NCI-H526 (cell line): ENCODE measurements at places on chromosomes 1 and 21.

DNA sequence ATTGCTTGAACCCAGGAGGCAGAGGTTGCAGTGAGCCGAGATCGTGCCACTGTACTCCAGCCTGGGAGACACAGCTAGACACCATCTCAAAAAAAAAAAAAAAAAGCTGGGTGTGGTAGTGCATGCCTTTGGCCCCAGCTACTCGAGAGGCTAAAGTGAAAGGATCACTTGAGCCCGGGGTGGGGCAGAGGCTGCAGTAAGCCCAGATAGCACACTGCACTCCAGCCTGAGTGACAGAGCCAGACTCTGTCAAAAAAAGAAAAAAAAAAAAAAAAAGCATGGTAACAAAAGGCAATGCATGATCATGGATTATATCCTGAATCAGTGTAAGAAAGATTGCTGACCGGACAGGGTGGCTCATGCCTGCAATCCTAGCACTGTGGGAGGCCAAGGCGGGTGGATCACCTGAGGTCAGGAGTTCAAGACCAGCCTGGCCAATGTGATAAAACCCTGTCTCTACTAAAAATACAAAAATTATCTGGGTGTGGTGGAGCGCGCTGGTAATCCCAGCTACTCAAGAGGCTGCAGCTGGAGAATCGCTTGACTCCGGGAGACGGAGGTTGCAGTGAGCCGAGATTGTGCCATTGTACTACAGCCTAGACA, 76.3 kb downstream of the RUSC1 start:
- DNase-seq = no peak

DNA sequence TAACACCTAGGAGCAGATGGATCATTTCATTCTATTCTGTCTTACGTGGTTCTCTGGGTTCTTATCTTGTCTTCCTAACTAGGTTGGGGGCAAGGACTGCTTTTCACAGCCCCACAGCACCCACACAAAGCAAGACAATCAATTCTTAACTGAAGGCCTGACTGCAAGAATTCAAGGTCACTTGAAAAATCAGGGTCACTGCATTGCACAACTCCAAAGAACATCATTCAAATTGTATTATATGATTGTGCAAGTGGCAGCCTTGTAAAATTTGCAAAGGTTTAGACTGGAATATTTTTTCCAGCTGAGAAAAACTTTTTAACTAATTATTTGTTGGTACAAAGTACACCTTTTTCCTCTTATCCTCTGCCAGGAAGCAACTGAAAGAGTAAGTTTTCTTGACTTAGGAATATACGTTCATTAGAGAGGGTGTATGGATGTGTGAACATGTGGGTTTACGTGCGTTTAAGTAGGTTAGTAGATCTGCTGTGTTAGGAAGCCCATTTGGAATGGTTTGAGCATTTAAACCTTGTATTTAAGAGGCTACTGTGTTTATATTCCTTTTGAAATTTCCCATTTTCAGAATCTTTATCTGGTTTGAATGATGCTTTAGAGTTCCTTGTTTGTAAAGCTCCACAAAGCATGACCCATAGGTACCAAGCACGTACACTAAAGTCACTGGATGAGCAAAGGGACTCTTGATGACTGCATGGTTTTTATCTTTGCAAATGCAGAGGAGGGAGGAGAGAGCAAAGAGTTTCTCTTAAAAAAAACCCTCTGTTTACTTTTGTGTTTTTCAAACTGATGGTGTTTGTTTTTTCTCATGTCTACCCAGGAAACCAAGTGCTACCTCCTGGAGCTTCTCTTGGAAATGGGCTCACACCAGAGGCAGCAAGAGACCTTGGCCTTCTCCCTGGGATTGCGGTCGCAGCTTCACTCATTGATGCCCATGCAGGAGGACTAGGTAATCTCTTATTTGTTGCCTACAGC, 214.9 kb downstream of the FGGY start:
- no peak for DNase-seq

DNA sequence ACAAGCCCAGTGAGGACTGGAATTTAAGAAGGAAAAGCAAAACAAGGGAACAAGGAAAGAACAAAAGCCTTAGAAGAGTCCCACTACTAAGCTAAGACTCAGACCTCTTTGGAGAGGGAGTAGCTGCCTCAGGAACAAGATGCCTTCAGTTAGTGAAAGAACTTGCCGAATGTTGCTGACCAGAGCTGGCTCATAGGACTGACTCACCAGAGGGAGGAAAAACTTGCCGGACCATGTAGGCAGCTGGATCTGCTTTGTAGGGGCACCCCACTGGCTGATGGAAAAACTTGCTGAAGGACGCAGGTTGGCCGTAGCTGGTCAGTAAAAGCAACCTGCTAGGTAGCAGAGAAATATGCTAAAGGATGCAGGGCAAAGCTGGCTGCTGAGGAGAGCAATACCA, 15.3 kb upstream of the ZSWIM5 start:
- no peak for DNase-seq

GRCh38 chr1:55140546-55140983, 74.6 kb downstream of the USP24 start:
- peak; percentile 47 for DNase-seq

DNA sequence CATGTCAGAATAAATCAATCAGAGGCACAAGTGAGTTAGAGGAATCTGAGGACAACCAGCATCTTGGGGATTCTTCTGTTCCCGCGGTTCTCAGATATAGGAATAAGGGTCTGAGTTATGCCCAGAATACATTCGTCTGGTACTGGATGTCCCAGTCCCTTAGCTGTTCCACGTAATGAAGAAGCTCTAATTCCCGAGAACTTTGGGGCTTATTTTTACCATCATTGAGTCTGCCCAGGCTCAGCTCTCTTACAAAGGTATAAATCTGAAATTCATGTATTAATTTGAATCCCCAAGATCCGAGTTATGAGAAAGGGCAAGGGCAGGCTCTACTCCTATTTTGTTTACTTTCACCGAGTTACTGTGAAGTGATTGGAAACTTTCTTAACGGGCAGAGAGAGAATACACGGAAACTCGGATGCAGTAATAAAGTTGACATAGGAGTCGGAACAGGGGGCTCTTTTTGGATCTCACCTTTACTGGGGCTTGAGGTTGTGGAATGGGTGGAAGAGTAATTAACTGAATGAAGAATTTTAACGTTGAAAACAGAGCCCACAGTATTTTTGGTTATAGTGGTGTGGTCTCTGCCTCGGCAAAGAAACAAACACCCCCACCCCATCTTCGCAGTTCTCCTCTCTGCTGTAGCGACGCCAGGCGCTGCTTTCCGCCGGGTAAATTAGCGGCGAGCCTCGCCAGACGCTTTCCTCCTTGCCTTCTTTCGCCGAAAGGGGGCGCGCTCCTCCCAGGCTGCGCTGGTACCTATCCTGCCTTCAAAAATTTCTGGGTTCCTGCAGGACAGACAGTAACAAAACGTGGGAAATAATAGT, 7.1 kb downstream of the PRRX1 start:
- no peak for DNase-seq

GRCh38 chr1:237227476-237227875, 185.5 kb downstream of the RYR2 start:
- DNase-seq = no peak

DNA sequence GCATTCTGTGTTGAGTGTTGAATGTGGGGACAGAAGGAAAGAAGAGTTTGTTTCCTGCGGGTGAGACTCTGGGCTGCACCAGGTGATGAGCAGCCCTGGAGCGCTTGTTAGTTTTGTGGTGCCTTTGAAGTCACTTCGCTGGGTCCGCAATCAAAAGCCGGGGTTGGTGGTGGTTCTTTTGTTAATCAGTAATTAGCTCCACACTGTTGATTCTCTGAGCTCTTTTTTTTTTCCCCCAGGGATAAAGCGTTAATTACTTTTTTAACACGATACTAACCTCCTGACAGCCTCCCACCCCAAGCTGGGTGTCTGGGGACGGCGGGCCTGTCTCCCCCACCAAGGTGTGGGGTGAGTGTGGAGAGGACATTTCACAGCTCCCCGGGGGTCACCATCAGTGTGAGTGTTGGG, 56.6 kb downstream of the AGPAT3 start:
- DNase-seq = no peak

DNA sequence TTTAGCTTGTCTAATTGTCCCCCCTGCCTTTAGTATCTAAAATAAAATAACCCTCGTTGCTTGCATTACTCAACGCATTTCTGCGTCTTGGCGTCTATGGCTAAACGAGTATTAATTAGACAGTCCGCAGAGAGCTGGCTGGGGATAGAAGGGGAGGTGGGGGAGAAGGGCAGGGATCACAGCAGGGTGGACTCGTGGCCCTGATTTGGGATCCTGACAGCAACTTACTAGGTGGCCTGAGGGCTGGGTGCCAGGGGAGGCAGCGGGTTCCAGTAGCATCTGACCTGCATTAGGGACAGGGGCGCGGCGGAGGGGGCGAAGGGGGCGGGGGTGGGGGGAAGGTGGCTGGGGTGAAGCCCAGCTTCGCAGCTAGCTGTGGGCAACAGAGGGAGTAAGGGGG, 1.1 kb upstream of the BACE2 start:
- DNase-seq = no peak

DNA sequence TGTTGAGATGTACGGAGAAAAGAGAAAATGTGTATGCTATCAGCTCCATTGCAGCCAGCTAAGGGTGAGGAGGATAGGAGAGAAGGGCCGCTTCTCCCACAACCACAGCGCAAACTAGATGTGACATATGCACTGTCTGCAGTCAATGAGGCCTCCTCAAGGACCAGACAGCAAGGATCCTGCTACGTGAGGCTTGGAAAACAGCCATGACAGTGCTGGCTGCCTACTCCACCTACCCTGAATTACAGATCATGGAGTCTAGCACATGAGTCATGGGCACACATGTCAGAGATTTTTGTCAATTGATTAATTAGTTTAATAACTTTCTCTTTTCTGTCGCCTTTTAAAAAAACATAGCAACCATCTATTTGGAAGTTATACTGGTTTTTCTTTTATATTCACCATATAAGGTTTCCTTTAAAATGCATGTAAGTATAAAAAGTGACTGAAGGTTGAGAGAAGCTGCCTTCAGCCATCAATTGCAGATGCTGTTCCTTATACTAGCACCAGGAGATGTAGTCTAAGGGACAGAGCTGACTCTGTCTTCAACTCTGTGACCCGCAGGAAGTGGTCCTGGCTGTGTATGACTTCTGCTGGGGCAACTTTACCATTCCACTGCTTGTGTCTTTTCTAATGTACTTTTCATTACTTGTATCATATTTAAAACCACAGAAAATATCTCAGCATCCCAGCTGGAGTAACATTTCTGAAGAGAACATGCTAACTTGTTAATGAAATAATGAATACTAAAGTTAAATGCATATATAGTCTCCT, 3.1 kb downstream of the VPS26C start:
- no peak for DNase-seq

DNA sequence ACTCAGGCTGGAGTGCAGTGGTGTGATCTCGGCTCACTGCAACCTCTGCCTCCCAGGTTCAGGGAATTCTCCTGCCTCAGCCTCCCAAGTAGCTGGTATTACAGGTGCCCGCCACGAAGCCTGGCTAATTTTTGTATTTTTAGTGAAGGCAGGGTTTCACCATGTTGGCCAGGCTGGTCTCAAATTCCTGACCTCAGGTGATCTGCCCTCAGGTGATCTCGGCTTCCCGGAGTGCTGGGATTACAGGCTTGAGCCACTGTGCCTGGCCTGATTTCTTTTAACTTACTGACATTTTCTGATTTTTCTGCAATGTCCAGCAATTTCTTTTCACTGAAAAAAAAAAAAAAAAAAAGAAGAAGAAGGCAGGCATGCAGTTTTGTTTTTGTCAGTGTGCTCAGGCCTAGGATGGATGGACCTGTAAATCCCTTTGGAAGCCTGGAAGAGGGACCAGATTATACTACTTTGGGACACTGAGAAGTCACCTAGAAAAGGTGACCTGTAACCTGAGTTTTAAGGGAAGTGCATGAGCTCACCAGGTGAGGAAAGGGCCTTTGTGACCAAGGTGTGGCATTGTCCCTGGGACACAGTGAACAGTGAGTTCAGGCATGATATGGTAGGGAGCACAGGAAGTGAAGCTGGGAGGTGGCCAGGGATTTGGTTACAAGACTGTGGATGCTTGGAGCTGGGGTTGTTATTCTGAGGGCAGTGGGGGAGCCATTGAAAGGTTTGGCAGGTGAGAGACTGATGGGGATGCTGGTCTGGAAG, 2.7 kb upstream of the TMEM61 start:
- no peak for DNase-seq

DNA sequence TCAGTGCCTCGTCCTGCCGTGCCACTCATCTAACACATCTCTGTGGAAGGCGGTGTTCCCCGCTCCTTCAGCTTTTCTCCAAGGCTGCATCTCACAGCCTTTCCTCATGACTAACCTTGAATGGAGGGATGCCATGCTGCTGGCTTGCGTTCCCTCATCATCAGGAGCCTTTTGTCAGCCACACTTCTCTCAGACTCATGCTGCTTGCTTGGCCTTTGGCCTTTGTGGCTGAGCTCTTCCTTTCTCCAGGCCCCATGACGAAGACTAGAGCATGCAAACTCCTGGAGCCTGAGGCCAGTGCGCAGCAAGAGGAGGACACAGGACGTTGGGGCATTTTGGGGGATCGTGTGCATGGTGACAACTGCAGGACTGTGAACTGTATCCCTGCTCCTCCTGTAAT, 70.8 kb downstream of the SYT2 start:
- no peak for DNase-seq

DNA sequence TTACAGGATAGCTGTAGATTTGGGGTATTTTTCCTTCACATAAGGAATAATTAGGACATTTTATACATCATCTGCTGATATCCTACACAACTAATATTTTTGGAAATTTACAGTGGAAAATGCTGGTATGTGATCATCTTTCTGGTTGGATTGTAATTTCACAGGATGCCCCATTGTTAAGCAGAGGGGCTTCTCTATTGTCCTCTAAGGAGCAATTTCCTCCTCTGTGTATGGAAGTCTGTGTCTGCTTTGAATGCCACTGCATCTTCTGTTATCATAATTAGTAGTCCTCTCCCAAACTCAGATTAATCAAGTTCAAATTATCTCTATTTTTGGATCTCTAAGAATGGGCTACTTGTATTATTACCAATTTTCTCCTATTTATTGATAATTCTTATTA, 988.1 kb upstream of the B3GALT2 start:
- no peak for DNase-seq

DNA sequence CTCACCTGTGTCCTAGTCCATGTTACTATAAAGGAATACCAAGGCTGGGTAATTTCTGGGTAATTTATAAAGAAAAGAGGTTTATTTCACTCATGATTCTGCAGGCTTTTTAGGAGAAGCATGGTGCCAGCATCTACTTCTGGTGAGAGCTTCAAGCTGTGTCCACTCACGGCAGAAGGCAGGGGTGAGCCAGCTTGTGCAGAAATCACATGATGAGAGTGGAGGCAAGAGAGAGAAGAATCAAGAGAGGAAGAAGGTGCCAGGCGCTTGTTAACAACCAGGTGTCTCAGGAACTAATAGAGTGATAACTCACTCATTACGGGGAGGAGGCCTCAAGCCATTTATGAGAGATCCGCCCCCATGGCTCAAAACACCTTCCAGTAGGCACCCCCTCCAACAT, 67.5 kb upstream of the CD34 start:
- no peak for DNase-seq

DNA sequence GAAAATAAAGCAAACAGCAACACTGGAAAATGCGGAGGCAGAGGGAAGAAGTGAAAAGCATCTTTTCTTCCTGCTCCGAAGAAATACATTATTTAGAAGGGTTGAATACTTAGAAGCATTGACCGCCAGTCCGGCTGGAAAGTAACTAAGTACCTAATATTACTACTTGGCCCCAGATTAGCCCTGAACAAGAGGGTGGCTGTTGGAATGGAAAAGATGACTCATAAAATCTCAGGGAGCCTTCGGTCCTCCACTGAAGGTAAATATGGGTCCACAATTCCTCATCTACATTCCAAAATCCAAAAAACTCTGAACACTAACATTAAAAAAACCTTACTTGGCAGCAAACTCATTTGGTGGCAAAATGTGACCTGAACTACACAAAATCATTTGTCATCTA, 40.1 kb downstream of the BCAR3 start:
- no peak for DNase-seq

GRCh38 chr1:174491606-174492005, 43.8 kb downstream of the GPR52 start:
- DNase-seq = no peak
